Frontal cortex (tissue), 4 donors: ENCODE measurements at places on chromosomes 11 and 22. TPM values are rescaled to one million over a fixed set of nuclear protein-coding genes. Genes with fewer than 3 reads are reported as not detected.

The KRTAP5-7 gene
- total RNA-seq: under 0.01 TPM

The ARHGAP8 gene
- total RNA-seq: 1.2 TPM

The INS gene
- total RNA-seq: not detected

The SCGB1D2 gene
- total RNA-seq: not detected

GRCh38 chr22:38180841-38181452, 683 bp downstream of the PLA2G6 start:
- no peak for DNase-seq

DNA sequence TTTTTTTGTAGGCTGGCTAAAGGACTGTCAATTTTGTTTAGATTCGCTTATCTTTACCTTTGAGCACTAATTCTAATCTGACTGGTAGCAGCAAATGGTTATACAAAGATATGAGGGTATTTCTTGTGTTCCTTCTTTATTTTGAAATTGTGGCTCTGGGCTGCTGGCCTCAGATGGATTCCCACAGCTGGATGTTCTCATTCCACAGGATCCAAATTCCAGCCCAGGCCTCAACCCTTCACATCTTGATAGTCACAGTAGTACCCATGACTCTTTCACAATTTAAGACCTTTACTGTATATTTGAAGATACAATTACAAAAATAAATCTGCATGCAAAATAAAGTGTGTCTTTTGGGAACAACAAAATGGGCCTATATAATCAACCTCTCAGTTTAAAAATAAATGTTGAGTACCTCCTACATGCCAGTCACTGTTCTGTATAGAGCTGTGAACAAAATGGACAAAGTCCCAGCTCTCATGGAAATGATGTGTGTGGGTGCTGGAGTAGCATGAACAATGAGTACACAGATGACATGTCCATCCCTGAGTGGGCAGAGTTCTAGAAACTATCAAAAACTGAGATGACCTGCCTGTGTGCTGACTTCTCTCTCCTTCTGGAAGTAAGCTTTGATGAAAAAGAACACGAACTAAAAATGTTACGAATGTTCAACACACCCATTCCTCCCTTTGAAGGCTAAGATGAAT, 51.7 kb upstream of the FBXO3 start:
- no peak for DNase-seq

DNA sequence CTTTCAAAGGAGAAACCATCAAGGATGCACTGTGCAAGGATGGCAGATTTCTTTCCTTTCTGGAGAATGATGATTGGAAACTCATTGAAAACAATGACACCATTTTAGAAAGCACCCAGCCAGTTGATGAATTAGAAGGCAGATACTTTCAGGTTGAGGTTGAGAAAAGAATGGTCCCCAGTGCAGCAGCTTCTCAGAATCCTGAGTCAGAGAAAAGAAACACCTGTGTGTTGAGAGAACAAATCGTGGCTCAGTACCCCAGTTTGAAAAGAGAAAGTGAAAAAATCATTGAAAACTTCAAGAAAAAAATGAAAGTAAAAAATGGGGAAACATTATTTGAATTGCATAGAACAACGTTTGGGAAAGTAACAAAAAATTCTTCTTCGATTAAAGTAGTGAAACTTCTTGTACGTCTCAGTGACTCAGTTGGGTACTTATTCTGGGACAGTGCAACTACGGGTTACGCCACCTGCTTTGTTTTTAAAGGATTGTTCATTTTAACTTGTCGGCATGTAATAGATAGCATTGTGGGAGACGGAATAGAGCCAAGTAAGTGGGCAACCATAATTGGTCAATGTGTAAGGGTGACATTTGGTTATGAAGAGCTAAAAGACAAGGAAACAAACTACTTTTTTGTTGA, 9.8 kb downstream of the FAM111A start:
- DNase-seq: no peak

GRCh38 chr11:108875134-108875533, 210.3 kb downstream of the DDX10 start:
- DNase-seq: no peak

DNA sequence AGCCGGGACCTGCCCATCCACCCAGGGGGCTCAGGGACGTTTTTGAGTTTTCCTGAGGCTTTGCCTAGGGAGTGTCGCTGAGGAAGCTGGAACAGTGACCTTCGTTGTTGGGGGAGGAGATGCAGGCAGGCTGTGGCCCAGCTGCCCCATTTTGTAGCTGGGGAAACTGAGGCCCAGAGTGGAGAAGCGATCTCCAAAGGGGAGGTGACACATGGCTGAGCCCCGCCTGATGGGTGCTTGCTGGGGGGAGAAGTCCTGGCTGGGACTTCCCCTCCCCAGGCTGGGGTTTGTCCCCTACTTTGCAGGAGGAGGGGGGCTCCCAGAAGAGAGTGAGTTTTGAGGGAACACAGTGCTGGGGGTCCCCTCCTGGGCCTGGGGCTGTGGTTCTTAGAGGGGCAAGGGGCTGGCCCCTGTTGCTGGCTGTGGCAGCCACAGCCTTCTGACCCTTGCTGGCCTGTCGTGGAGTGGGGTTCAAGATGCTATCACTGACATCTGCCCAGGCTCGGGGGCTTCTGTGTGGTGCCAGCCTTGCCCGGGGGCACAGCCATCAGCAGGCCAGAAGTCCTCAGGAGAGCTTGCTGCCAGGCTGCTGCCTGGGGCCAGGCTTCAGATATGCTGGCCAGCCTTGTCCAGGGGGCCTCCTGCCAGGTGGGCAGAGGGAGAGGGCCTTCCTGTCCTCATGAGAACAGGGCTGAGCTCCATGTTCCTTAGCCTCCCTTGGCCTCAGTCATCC, 21.4 kb downstream of the KCNQ1 start:
- DNase-seq: no peak

GRCh38 chr22:48496226-48496845, 1331.3 kb downstream of the BRD1 start:
- DNase-seq: no peak

DNA sequence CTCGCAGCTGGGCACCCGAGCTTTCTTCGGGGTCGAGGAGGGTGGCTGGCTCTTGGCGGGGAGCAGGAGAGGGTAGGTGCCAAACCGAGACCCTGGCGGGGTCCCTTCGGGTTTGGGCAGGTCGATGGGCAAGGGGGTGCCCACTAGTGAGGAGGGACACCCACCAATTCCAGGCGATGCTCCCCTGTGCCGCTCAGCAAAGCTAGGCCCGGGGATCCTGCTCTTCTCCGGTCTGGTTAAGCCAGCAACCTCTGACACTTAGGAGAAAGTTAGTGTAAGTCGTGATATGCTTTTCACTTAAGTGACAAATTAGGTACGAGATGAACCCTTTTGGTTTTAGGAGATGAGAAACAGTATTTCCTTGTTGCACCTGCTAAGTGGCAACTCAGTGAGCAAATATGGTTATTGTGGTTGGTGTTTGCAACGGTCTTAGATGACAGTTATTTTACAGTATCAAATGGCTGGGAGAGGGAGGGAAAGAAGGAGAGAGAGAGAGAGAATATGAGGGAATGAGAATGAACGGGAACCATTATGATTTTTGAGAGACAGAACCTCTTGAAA, 565 bp downstream of the NUCB2 start:
- peak; percentile 13 for DNase-seq

DNA sequence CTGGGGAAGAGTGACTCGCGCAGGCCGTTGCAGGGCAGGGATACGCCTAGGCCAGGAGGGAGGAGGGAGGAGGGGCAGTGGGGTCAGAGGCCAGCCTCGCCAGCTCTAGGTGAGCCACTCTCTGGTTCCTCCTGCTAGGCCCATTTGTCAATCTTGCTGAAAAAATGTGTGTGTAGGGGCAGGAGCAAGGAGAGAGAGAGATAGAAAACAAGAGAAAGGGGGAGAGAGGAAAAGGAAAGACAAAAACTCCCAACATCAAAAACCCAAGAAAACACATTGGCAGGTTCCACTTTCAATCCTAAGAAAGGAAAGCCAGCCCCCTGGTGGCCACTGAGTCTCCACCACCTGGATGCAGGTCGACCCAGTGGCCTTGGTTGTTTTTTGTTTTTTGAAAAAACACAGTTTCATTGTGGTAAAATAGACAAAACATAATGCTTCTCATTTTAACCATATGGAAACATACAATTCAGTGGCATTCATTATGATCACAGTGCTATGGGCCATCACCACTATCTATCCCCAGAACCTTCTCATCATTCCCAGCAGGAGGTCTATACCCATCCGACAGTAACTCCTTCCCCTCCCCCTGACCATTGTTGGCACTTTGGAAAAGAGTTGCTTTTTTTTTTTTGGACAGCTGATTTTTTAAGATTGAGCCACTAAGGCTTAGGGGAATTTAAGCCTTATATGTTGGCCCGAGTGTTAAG, 10.9 kb downstream of the OMP start:
- no peak for DNase-seq

DNA sequence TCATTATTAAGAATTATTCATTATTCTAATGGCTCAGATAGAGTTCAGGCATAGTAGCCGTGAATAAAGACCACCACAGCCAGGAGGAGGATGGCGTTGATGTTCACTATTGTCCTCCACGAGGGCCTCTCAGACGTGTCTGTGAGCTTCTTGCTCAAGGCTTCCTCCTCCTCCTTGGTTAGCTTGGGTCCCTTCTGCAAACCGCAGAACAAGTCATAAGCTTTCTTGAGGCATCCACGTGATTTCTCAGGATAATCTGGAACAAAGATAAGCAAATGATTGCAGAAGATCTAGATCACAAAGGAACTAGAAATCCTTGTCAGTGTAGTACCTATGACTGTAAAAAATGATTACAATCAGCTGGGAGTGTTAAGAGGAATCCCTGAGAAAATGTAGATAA, 13.6 kb upstream of the RFPL2 start:
- DNase-seq: no peak
